Activated naive CD4-positive, alpha-beta T cell (primary cell): ENCODE measurements at places on chromosomes 5 and 9.

DNA sequence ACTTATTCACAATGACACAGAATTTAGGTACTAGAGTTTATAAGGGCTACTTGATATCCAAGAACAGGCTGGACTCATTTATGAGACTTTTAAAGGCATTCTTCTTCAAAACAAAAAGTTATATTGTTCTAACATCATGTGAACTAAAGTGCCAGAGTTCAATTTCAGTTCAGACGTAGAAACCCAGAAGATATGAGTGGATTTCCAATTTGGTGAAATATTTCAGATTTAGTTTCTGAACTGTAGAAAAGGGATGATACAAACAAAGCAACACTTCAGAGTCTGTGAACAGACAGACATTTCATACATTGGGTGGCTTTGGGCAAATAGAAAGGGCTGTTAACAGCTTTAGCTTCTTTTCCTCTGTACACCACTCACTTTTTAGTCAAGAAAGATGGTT is 384.0 kb downstream of the NR2F1-AS1 start:
- DNase-seq = no peak

- DNase-seq = no peak
These were observed 26.8 kb downstream of the FREM1 start for GRCh38 chr9:14883310-14883944.

- DNase-seq = no peak
These were observed 188.1 kb upstream of the DMRT1 start for GRCh38 chr9:653421-653820.

GRCh38 chr5:64585646-64586045 is 79.8 kb downstream of the RGS7BP start:
- no peak for DNase-seq

- DNase-seq = no peak
These were observed 61.9 kb upstream of the ELL2 start for GRCh38 chr5:96023518-96023917.

DNA sequence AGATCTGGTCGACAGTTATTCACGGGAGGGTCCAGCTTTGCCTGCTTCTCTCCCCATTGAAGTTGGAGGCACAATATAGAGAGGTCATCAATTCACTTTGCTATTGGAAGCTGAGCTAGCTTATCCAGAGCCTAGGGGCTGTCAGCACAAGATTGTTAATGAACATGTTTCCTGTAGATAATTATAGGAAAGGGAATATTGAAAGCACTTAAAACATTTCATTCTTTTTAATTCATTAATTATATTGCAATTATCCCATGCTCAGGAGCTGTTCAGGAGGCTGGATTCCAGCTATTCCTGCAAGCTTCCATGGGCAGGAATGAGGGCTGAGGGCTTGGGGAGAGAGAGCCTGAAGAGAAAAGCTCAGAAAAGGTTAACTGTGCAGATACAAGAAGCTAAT is 153.1 kb upstream of the BRINP1 start:
- no peak for DNase-seq

- peak; percentile 9 for DNase-seq
These were observed 33.0 kb upstream of the WHRN start for GRCh38 chr9:114538241-114538640.

GRCh38 chr9:3884736-3885135 is 358.9 kb upstream of the RFX3 start:
- DNase-seq = no peak

DNA sequence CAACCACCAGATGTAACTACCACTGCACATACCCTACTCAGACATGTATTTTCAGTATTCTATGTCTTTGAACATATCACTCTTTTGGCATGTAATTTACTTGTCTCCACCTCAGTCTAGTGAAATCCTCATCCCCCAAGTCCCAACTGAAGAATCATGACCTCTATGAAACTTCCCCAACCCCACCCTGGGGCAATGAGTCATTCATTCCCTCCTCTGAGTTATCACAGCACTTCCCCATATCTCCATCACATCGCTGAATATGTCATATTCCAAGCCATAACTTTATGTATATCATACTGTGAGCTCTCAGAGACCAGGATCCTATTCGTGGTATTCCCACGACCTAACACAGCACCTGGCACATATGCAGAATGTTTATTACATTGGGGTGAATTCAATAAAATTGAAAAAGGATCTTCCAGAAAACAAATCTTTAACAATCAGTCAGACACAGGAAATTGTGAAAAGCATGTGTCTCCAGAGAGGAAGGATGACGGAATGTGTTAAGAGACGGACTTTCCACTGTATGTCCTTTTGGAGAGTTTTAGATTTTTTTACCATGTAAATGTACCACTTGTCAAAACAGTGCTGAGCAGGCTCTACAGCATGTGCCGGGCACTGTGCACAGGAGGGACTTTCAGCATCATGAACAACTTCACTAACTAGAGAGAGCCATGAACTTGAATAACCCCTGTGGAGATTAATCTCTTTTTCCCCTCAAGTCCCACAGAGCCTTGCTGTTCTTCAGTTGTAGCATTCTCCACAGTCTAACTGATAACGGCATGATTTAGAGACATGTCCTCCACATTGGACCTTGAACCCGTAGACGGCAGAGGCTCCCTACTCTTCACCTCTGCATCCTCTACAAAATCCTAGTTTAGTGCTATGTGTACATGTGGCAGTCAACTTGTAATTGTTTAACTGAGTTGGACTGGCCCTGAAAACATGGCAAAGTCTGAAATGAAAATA is 213.5 kb downstream of the GLIS3 start:
- no peak for DNase-seq

GRCh38 chr9:15882883-15883282 is 330.0 kb downstream of the CCDC171 start:
- no peak for DNase-seq

DNA sequence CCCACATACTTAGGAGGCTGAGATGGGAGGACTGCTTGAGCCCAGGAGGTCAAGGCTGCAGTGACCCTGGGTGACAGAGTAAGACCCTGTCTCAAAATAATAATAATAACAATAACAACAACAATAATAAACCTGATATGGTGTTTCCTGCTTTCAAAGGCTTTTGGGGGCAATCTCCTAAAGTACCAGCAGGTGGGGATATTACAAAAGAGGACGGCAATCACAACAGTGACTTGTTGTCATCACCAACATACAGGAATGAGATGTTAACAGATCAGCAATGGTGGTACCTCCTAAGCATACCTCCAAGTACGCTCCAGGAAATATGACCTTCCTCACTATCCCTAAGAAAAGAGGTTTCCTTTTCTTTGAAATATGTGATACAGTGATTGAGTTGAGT is 91.1 kb upstream of the RNF180 start:
- DNase-seq = no peak

GRCh38 chr5:138968601-138969000 is 93.5 kb upstream of the LRRTM2 start:
- no peak for DNase-seq
